Daoy (cell line): ENCODE measurements at places on chromosomes 5 and 9. TPM values are rescaled to one million over a fixed set of nuclear protein-coding genes. Genes with fewer than 3 reads are reported as not detected.
A peak's percentile ranks its signal among the peaks of the same experiment; 100 is the strongest.

- no peak for DNase-seq
These were observed 3.4 kb upstream of the STOML2 start for GRCh38 chr9:35106343-35106730.

Gene DMAC1
- 17.3 and 24.7 TPM in 2 replicates for total RNA-seq

Gene PCDHGA8
- total RNA-seq, result 0.06 TPM in 1 of 2 replicates, not detected in the other

Gene ZNF454
- total RNA-seq, result 1.0 and 2.6 TPM in 2 replicates

DNA sequence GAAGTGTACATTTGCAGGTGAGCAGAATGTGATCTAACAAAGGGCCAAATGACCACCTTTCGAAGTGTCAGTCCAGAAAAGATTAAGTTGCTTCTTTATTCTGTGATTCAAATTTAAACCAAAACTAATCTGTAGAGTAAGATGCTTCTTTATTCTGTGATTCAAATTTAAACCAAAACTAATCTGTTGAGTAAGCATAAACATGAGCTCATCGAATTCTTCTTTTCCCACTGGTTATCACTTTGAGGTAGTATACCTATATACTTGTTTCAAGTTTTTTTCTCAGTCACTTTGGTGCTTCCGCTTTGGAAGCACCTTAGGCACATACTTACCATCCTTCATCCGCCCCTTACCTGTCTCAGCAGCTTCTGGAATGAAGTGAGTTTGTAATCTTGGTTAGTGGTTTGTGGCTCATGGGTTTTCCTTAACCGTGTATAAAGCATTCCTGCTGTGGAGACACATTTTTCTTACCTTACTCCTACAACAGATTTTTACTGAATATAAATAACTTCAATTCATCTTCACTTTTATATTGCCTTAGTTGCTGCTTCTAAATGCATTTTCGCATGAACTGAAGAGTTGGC is 40.7 kb upstream of the CTXN3 start:
- no peak for DNase-seq

DNA sequence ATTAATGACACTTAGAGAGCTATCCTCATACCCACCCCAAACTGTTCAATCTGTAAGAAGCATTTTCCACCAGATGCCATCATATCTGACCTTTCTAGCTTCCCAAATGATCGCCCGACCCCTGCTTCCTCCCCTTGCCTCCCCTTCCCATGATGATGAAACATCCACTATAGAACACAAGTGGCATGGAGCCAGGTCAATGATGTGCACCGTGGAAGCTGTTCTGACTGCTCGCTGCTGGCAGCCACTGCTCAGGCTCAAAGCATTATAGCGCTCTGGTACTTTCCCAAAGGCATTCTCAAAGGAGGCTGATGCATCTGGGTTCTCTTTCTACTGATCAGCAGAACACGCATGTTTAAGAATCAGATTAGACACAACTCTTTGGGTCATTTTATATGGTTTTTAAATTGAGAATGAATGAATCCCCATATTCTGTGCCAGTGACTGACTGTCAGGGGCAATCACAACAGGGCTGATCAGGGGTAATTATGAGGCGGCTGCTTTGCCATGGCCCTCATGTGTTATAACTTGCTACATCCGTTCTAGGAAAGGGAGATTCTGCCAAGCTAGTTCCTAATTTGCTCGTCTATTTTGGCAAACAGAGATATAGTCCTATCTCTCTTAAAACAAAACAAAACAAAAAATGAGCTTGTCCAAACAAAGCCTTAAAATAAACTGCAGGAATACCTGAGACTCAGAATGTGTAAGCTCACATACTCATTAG is 343.7 kb downstream of the ENC1 start:
- peak; percentile 25 for DNase-seq

DNA sequence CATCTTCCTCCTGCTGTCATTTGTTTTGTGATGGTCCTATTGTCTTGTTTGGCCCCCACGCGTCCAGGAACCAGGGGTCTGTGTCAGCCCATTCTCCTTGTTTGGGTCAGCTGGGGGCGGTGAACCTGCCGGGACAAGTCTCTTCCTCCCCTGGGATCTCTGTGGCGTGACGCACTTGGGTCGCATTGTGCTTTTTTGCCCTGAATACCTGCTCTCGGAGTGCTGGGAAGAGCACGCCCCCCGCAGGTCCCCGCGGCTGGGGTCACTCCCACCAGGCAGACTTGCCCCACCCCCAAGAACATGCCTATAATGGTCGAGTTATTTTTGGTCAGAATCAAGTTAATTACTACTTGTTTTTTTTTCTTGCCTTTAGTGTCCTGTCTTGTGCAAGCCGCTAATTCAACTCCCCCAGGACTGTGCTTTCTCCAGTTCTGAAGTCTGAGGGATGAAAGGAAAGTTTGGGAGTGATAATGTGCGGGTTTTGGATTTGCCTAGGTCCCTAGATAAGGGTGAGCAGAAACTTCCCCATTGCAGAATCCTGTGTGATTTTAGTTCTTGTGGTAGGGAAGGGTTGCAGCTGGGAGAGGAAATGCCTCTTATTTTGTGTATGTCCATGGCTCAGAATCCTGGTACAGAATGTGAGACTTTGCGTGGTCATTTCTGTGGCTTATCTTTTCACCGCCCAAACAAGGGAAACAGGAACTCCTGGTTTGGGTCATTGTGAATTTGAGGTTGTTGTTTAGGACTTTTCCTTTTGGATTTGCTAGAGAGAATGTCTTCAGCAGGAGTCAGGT is 789 bp downstream of the ACER2 start:
- DNase-seq, result peak; percentile 6
